LHCN-M2 (cell line): ENCODE measurements at places on chromosomes 2 and 18. TPM values are rescaled to one million over a fixed set of nuclear protein-coding genes. Genes with fewer than 3 reads are reported as not detected.

Gene ATP6V1B1
- 0.90 and 2.0 TPM in 2 replicates for total RNA-seq

Gene STK17B
- total RNA-seq: 119 and 126 TPM in 2 replicates

Gene CNDP1
- total RNA-seq: not detected in 2 replicates

Gene VAMP8
- total RNA-seq: 21.2 and 27.1 TPM in 2 replicates

Gene ACADL
- not detected in 2 replicates for total RNA-seq

Gene SCYGR4
- not detected in 2 replicates for total RNA-seq

Gene DSG1
- total RNA-seq: not detected in 2 replicates

Gene DSG4
- total RNA-seq: not detected in 2 replicates

Gene ZCCHC2
- 1.7 and 2.5 TPM in 2 replicates for total RNA-seq

Gene MAL
- not detected in 2 replicates for total RNA-seq

Gene ALLC
- not detected in 2 replicates for total RNA-seq

Gene ERFE
- 24.2 and 25.6 TPM in 2 replicates for total RNA-seq

GRCh38 chr2:32453242-32454062 is 96.6 kb downstream of the BIRC6 start:
- no peak for DNase-seq

DNA sequence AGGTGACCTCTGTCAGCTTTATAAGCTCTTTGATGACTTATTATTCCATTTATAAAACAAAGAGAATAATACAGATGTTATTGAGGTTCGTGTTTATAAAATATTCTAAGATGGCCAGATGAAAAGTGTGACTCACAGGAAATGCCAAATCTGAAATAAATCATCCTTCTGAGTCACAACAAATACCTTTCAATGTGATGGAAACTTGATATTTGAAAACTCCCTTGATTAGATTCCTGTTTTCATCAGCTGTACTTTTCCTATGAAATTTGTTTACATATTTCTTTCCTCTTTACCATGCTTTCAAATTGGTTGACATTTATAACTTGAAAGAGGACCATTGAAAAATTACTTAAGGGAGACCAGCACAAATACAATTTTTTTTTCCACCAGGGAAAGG is 30.6 kb upstream of the PPP1R1C start:
- DNase-seq: peak; percentile 76

GRCh38 chr2:97645112-97645694 is 659 bp upstream of the COX5B start:
- peak; percentile 13 for DNase-seq

DNA sequence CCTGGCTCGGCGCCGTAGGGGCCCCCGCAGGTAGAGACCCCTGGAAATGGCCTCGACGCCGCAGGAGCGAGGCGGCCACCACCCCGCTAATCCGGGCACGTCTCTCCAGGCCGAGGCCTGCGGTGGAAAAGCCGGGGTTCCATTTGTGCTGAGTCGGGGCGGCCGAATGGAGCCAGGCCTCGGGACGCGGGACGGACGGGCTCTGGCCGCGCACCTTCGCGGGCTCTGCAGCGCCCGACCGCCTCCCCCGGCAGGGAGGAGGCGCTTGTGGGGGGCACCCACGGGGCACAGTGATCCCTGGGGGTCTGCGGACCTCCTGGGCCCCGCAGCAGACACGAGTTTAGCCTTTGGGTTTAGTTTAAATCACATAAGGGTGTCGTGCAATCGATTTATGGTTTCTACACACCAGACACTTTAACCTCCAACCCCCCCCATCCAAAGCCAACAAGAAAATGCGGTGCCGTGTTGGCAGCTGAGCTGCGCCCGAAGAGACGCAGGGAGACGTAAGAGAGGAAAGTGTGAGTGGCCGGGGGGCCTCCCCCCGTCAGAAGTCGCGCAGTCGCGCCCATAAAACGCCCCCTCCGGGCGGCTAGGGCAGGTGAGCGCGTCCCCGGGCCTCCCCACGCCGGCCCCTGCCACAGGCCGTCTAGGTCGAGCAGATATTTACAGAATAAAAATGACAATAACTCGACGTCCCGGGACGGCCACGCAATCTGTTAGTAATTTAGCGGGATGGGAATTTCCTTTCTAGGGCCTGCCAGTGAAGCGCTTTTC is 1.0 kb upstream of the NFATC1 start:
- DNase-seq: no peak

GRCh38 chr2:227890495-227891079 is 19.2 kb downstream of the DAW1 start:
- peak; percentile 67 for DNase-seq

DNA sequence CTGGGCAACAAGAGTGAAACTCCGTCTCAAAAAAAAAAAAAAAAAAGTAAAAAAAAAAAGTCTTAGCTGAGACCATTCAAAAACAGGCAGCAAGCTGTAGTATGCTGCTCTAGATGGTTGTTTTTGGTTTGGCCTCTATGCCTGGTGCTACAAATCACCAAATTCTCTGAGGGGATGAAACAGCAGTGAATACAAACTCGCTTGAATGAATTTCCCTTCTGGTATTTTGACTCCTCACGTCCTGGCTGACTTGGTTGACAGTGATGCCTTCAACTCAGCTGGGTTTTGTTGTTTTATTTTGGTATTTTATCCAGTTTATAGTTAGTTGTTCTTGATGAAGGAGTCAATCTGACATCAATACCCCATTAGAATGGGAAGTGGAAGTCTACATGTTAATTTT is 3.3 kb upstream of the TCF7L1 start:
- no peak for DNase-seq

DNA sequence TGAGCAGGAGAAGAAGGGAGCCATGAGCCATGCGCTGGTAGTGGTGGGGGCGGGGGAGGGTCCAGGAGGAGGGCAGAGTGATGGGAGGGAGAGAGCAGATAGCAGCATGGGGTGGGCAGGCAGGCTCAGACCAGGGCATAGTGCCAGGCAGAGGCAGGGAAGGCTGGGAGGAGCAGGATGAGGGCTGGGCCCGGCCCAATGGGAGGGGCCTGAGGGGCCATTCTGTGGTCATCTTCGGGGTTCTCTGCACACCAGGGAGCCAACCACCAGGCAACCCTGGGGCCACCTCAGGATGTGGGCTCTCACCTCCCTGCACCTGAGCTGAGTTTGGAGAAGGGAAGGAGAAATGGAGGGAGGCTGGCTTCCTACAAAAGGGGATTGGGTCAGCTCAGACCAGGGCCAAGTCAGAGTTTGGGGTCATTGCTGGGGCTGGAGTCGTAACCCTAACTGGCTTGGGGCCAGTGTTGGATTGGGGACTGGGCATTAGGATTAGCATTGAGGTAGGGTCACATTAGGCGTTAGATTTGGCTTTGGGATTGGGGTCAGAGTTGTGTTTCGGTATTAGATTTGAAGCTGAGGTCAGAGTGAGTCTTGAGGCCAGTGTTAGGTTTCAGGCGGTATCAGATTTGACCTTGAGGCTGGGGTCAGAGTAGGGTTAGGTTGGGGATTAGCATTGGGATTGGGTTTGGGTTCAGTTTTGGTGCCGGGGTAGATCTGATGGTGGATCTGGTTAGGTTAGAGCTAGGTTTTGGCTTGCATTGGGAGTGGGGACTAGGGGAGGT is 11.2 kb downstream of the VIL1 start:
- no peak for DNase-seq

DNA sequence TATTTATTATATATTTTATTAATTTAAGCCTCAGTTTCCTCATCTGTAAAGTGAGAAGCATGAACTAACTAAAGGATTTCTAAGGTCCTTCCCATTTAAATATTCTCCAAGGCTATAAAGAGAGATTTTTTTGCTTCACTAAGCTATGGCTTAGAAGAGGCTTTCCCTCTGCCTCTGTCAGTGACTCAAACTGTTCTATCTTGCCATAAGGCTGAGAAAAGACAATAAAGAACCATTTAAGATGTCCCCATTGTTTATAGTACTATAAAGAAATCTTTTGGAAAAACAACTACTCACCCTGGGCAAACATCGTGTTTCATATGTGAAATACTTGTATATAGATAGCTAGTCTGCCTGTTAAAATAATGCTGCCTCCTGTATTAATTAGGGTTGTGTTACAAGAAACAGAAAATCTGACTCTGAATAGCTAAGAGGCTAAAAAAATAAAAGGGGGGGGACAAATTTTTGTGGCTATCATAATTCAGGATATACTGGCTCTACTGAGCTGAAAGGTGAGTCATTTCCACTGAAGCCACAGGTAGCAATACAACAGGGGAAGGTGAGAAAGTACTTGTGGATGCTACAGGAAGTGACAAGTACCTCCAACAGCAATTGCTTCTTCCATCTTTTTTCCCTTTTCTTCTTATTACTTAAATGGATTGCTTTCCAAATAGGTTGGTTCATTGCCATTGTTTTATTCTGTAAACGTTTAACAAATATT is 25.4 kb downstream of the EPHA4 start:
- DNase-seq: no peak

GRCh38 chr2:11257078-11257477 is 87.4 kb downstream of the ROCK2 start:
- DNase-seq: no peak

DNA sequence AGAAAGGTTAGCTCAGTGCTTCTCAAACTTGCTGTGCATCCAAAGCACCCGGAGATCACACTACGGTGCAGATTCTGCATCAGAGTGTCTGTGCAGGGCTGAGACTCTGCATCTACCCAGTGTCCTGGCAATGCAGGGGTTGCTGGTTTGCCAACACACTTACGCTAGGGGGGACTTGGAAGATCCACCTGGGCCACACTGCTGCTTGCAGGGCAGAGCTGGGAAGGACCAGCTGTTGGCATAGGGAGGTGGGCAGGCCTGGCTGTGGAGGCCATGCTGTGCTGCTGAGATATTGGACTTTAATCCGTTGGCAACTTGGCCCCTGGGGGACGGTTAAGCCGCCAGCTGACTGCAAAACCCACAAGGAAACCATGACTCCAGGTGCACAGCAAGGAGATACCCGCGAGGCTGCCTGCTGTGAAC is 397.6 kb upstream of the HS6ST1 start:
- no peak for DNase-seq

- no peak for DNase-seq
These were observed 46.2 kb downstream of the ARHGAP15 start for GRCh38 chr2:143175438-143175837.

- DNase-seq: no peak
These were observed 52.6 kb downstream of the CHN1 start for GRCh38 chr2:174952607-174953006.

GRCh38 chr2:158489366-158490112 is 32.8 kb downstream of the PKP4 start:
- peak; percentile 23 for DNase-seq

GRCh38 chr2:19300961-19301360 is 57.5 kb downstream of the OSR1 start:
- DNase-seq: no peak

- no peak for DNase-seq
These were observed 1.9 kb upstream of the ITGB6 start for GRCh38 chr2:160201849-160202539.

- no peak for DNase-seq
These were observed 21.2 kb downstream of the SNED1 start for GRCh38 chr2:241019441-241020139.

DNA sequence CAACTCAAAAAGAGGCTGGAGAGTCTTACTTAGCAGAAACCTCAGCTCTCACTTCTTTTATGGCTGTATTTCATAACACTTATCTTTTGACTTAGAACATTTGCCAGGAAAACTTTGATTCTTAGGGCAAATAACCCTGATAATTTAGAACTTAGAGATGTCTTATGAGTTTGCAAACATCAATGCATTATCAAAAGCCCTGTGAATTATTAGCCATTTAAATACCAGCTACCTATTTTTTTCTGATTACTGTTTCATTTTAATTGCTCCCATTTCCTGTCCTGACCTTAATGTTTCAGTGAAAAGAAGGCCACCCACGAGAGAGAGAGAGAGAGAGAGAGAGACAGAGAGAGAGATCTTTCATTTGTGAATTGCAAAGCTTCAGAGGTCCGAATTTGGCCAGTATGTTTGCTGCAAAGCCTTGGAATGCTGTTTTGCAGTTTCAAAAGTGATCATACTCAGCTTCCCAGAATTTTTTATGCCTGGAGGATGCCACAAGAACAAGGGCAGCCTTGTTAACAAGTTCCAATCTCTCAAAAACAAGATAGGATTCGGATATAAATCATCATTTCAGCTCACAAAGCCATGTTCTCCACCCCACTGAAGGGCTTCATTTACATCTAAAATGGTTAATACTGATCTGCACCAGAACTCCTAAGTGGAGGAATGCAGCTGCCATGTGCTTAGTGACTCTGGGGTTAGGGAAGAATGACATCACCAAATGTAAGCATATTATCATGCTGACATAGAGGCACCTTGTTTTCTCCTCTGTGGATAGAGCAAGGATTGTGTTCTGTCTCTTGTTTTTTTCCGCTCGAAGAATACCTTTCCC is 478.2 kb downstream of the ARHGAP15 start:
- DNase-seq: peak; percentile 39

DNA sequence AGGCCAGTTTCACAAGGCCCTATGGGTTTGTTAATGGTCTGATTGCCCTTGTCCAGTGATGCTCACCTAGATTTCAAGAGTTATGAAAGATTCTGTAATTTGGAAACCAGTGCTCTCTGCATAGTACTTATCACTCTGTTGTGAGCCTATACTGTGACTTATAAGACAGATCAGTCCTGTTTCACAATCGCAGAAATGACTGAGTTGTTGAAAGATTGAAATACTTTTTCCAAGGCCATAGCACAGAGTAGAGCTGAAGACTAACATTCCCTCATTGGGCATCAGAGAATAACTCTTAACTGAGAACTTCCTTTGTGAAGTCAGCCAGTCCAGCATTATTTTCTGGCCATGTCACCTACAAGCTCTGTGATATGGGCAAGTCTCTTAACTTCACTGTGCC is 44.0 kb downstream of the CCDC85A start:
- no peak for DNase-seq

DNA sequence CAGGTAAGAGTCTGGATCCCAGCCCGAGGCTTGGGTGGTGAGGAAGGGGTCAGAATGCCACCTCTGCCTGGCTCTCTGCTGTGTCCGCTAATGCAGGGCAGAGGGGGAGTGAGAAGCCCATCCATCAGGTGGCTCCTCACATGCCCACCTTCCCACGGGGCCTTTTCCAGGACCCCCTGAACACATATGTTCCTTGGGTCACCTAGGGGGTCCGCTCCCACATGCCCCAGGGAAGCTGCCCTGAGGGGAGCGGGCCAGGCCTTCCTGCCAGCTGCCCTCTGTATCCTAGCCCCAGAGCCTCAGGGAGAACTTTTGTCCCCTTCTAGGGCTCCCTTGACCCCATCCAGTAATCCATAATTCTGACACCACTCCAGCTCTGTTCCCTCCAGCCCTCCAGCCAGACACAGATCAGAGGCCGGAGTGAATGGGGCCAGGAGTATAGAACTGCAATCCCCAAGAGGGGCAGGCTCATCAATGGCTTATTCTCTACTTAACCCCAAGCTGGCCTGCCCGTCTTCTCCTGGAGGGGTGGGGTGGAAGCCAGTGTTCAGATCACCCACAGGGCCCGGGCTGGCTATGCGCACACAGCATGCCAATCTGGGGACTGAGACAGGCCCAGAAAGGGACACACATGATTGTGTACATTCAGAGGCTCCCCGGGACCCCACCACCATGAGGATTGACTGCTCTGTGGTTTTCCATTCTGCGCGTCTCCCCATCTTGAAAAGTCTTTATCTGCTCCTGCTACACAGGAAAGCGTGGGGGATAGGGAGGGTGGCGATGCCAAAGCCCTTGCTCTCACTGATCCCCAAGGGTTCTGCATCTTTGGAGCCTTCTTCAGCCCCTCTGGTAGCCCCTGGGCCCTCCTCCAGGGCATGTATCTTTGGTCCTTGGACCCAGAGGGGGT is 1.1 kb downstream of the EMILIN1 start:
- DNase-seq: no peak
